Retinal pigment epithelial cell (primary cell): ENCODE measurements at places on chromosomes 2 and 18.

GRCh38 chr2:119174216-119174992 lies 15.9 kb upstream of the C1QL2 start:
- no peak for DNase-seq

GRCh38 chr2:71064110-71064611 lies 4.3 kb upstream of the NAGK start:
- DNase-seq: no peak

DNA sequence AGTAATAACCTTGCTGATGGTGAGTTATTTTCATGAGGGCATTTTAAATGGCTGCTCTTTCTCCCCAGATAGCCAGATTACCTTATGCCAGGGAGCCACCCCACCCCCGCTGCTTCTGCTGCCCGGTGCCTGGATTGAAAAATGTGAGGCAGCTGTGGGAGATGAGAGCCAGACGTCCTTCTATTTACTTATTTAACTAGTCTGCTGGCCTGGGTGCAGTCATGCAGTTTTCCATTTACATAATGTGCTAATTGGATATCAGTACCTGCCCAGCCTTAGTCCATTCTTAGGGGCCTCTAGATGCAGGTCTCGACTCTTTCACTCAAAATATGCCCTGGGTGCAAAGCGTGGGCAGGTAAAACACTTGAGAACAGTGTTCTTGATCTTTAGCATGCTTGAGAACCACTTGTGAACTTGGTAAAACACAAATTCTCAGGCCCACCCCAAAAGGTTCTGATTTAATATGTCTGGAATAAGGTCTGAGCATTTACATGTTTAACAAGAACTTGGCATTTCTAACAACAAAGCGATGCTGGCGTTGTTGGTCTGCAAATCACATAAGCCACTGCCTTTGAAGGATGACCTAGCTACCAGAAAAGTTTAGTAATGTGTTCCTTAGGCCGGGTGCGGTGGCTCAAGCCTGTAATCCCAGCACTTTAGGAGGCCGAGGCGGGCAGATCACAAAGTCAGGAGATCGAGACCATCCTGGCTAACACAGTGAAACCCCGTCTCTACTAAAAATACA lies 154.3 kb downstream of the NRP2 start:
- DNase-seq: no peak

DNA sequence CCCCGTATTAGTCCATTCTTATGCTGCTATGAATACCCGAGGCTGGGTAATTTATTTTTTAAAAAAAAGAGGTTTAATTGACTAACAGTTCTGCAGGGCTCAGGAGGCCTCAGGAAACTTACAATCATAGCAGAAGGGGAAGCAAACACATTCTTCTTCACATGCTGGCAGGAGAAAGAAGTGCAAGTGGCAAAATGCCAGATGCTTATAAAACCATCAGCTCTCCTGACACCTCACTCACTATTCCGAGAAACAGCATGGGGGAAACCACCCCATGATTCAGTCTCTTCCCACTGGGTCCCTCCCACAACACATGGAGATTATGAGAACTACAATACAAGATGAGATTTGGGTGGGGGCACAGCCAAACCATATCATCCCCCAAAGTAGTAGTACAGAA lies 2148.5 kb upstream of the PIK3C3 start:
- DNase-seq: peak; percentile 6

DNA sequence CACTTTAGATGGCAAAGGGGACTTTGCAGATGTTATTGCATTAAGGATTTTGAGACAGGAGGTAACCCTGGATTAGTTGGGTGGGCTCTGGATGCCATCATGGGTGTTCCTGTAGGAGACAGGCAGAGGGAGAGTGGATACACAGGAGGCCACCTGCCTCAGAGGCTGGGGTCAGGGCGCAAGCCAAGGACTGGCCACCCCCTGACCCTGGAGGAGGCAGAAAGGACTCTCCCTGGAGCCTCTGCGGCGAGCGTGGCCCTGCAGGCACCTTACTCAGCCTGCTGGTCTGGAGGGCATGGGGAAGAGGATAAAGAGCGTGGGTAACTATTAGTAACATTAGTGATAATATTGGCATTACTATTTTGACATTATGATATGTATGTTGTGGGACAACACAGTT lies 21.6 kb upstream of the OTOS start:
- DNase-seq: no peak

DNA sequence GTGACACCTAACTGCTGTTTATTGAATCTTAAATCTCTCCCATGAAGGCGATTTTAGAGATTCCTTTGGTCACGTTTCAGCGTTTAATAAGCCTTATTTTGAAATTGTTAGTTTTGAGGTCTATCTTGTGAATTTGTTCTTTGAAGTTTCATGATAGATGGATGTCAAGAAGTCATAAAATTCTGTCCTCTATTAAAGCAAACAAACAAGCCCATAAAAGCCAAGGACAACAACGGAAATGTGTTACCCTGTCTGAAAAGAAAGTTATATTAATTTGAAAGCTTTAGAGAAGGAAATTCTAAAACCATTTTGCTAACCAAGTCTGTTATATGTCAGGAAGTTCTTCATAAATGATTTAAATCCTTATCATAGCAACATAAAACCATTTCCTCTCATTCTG lies 7.0 kb upstream of the CAVIN2 start:
- DNase-seq: no peak

DNA sequence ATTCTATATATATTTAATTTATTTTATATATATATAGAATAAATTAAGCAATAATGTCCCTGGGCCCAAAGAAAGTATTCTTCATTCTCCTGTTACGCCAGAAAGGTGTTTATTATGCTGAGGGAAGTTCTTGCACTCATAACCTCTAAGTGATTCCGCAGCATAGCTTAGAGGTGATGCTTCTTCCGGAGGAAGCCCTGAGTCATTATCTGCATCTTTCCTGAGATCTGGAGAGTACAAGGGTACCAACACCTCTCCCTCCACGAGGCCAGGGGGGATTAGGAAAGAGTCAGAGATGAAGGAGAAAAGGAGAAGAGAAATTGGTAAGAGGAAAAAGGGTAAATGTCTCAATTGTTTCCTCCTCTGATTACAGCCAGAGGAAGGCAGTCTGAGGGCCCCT lies 43.1 kb upstream of the RTN4 start:
- DNase-seq: no peak
